ENCODE measurements at places on chromosomes 13 and 19. TPM values are rescaled to one million over a fixed set of nuclear protein-coding genes. Genes with fewer than 3 reads are reported as not detected.

SYT3 gene
- total RNA-seq = not detected

OR4F17 gene
- total RNA-seq = not detected

DNA sequence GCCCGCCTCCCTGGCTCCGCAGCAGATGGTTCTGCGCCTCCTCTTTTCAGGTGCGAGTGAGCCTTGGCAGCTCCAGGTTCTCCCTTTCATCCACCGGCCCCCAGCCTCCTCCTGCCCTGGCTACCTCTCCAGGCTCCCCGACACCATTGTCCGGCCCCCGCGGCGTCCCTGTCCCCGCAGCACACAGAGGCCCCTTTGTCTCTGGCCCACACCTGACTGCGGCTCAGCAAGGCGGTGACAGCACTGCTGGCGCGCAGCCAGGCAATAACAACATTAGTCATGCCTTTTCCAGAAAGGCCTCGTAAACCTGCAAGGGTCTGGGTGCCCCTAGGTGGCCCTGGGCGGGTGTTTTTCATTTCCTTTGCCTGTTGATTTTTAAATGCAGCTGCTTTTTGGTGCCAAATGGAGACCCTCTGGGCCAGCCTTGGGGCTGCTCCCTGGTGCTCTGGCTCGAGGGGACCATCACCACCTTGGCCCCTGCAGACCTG, 73.2 kb upstream of the MEDAG start:
- peak; percentile 83 for DNase-seq

LSR gene
- total RNA-seq = 27.0 TPM

ZNF66 gene
- 1.6 TPM for total RNA-seq

DNA sequence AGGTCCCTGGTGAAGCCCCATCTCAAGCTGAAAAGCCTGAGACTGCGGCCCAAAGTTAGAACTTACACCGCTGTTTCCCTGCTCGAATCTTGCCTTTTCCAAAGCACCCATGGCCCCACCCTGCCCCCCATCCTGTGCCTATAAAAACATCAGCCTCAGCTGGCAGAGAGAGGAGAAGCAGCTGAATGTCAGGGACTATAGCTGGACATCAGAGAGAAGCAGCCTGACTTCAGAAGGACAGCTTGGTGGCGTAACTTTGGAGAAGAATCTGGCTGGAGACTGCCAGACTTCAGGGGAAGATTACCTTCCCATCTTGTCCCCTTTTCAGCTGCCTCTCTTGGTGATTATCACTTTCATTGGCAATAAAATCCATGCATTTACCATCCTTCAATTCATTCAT, 9.3 kb upstream of the RCBTB2 start:
- no peak for DNase-seq

- no peak for DNase-seq
Measured at GRCh38 chr19:56324436-56324835, 9.8 kb upstream of the ZSCAN5A start.

DNA sequence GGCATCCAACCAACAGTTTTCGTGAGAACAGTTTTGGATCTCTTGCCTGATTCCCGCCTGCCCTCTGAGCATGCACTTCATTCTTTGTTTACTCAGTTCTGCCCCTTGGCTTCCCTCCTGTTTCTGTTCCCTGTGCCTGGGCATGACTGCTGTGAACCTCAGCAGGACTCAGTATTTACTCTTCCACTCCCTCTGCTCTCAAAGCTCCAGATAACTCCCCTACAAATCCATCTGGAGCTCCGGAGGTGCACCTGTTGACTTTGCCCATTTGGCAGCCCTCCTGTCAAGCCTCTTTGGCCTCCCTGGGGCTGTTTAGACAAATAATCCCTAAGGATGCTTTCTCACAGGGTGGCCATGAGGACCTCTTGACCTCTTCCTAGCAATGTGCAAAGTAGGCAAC, 34.2 kb upstream of the ARGLU1 start:
- no peak for DNase-seq

DNA sequence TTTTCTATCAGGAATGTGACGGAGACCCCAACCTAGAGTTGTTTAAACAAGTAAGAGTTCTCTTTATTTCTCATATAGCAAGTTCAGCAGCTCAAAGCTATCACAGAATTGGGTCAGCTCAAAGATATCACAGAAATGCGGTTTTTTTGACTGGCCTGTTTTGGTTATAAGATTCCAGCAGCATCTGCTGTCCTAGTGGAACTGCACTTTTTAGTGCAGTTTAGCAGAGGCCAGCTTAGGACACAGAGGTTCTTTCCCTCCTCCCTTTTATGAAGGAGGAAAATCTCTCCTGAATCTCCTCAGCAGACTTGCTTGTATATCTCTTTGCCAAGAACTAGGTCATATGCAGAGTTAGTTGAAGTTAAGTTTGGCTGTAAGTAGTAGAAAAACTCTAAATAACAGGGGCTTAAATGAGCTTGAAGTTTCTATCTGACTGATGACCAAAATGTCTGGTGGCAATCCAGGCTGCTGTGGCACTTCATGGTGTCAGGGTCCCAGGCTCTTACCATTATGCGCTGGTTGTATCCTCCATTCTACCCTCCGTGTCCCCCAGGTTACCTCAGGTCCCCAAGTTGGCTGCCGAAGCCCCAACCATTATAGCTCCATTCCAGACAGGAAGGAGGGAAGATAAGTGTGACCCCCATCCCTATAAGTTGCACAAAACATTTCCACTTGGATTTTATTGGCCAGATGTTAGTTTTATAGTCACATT, 6.6 kb downstream of the PPP2R1A start:
- no peak for DNase-seq

GRCh38 chr13:97205982-97206381, 16.2 kb upstream of the MBNL2 start:
- DNase-seq = peak; percentile 52

GRCh38 chr19:17023805-17024204, 2.8 kb downstream of the CPAMD8 start:
- DNase-seq = no peak

DNA sequence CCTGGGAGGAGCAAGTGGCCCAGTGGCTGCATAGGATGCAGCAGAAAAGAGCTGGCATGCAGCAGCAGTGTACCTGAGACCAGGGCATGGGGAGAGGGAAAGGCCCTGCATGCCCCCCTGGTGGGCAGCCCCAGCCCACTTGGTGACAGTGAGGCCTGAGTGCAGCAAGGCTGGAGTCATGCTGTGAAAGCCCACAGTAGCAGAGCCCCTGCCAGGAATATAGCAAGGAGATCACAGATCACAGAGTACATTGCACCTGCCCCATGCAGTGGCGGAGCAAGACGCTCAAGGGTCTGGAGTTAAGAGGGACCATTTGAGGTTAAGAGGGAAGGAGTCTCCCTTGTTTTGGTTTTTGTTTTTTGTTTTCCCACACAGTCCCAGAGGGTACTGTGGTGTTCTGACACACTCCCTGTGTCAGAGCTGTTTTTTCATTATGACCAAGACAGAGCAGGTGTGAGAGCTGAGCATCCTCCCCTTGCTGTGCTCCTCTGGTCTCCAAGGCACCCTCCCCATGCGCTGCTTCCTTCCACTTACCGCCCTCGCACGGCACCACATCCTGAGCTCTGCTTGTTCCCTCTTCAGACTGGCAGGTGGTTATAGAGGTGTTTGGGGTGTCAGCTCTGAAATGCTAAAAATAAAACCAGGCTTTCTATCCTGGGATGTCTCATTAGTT, 85.0 kb upstream of the UBL3 start:
- no peak for DNase-seq

DNA sequence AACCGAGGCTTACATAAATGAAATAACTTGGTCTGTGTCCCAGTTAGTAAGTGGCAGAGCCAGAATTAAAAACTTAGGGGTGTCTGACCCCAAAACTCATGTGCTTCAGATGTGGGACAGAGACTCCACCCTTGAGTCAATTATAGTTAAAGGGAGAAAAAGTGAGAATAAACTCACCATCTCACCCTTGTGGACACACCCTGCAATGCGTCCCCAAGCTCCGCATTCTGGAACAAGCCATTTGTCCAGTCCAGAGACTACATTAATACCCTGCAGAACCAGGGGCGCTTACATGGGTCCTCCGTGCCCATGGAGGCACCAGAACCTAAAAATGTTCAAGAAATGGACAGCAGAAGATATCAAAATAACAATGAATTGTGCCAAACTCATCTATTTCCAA, 207.0 kb upstream of the ZNF507 start:
- no peak for DNase-seq

- no peak for DNase-seq
Measured at GRCh38 chr13:50991579-50992521, 82.3 kb downstream of the RNASEH2B start.

ERICH4 gene
- not detected for total RNA-seq

DNA sequence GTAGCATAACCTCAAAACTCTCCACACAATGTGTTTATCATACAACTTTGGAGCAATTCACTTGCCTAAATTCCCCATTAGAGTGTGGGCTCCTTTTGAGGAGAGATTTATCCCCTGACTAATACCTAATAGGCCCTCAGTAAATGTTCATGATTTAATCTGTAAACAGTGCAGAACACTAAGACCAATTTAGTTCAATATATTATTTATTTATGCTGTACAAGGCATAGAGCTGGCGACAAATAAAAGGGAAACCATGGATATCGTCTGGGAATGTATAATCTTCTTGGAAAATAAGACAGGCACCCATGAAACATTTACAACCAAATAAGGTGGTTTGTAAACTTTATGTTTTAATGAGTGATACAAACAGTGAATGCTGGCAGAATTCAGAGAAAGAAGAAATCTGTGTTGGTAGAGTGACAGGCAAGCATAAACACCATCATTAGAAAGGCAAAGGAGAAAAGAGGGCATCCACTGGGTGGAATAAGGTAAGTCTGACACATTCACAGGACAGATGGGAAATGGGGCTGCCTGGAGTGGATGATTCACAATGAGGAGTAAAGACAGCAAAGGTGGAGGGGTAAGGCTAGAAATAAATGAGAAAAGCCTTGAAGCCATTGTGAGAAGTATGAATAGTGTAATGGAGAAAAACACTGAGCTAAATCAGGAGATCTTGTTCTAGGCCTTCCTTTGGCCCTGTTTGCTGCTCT, 106.1 kb upstream of the MIR17HG start:
- DNase-seq = no peak

ZNF69 gene
- total RNA-seq = under 0.01 TPM

GRCh38 chr13:113672002-113672651, 5.1 kb downstream of the GRK1 start:
- DNase-seq = no peak

GRCh38 chr13:101556676-101557123, 104.2 kb downstream of the ITGBL1 start:
- no peak for DNase-seq

NLRP11 gene
- not detected for total RNA-seq

ITGBL1 gene
- total RNA-seq = 0.13 TPM

DNA sequence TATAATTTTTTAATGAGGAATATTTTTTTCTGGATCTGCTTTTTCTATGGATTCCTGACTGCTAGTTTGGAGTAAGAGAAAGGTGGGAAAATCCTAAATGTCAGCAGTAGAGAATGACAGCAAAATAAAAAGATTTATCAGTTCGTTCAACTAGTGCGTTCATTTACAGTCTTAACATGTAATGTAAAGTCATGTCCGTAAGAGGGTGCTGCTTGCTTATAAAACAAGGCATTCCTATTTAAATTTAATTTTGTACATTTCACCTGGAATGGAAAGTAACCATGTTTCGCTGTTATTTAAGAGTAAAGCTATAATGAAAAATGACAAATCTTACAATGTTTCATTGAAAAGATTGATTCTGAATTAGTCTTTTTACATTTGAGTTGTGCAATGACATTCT, 76.6 kb downstream of the ZMYM2 start:
- DNase-seq = peak; percentile 5

GRCh38 chr19:40755791-40756190, 4.8 kb downstream of the SNRPA start:
- no peak for DNase-seq

DNA sequence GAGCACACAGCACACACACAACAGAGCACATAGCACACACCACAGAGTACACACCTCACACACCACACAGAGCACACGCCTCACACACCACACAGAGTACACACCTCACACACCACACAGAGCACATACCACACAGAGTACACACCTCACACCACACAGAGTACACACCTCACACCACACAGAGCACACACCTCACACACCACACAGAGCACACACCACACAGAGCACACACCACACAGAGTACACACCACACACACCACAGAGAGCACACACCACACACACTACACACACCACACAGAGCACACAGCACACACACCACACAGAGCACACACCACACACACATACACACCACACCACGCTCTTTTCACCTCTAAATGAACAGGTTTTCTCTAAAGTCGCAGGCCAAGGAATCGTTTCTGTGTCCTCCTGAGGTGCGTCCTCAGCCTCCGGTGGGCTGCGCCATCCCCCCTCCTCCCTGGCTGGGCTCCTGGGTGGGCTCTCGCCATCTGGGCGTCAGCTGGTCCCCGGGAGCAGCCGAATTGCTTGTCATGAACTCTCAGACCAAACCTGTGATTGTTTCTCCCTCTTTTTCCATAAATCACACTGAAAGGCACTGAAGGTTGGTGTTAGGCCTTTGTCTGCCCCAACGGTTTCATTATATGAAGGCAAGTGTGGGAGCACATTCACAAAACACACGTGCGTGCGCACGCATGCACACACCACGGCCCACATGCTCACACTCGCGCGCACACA, 37.4 kb downstream of the TMEM255B start:
- DNase-seq = no peak

- DNase-seq = peak; percentile 66
Measured at GRCh38 chr13:109715902-109716301, 70.5 kb downstream of the IRS2 start.

SIN3B gene
- 18.4 TPM for total RNA-seq

DNA sequence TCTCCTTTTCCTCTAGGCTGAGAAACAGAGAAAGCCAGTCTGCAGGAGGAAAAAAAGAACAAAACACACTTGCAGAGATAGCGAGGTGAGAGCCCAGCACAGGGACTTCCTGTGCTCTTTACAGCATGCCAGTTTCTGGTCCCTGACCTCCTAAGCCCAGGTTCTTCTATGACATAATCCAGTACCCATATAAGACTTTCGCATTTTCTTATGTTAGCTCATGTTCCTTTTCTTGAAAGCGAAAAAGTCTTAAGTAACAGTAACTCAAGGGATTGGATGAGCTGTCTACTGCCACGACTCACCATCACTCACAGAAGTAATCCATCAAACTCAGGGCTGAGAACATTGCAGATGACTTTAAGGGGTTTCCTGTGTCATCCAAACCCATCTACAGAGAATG, 17.4 kb downstream of the CCDC70 start:
- DNase-seq = no peak

GRCh38 chr13:34258646-34259386, 440.9 kb downstream of the RFC3 start:
- no peak for DNase-seq

- DNase-seq = no peak
Measured at GRCh38 chr19:47615230-47615629, 6.3 kb downstream of the BICRA start.

- DNase-seq = no peak
Measured at GRCh38 chr19:10945264-10945663, 15.6 kb upstream of the SMARCA4 start.

DNA sequence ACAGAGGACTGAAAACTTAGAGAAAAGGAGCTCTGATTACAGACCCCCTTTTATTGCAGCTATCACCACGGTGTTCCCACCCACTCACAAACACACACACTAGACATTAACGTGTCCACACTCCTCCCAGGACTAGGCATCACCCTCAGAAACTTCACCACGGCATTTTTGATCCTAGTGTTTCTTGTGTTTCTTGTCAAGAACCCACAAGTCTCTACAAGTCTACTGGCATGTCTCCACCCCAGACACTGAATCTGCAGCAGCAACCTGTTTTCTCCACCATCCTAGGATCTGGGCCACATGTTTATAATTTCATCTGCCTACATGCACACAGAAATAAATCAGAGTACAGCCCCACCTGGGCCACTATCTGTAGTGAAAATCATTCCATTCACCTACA, 4.3 kb downstream of the ZNF486 start:
- DNase-seq = peak; percentile 71

OR7A5 gene
- not detected for total RNA-seq

SAE1 gene
- total RNA-seq = 108 TPM

PEAK3 gene
- not detected for total RNA-seq
